Fibroblast of skin of right biceps (primary cell): ENCODE measurements at places on chromosomes 6 and 20.

GRCh38 chr6:79801362-79801761, 146.0 kb downstream of the ELOVL4 start:
- DNase-seq: no peak

DNA sequence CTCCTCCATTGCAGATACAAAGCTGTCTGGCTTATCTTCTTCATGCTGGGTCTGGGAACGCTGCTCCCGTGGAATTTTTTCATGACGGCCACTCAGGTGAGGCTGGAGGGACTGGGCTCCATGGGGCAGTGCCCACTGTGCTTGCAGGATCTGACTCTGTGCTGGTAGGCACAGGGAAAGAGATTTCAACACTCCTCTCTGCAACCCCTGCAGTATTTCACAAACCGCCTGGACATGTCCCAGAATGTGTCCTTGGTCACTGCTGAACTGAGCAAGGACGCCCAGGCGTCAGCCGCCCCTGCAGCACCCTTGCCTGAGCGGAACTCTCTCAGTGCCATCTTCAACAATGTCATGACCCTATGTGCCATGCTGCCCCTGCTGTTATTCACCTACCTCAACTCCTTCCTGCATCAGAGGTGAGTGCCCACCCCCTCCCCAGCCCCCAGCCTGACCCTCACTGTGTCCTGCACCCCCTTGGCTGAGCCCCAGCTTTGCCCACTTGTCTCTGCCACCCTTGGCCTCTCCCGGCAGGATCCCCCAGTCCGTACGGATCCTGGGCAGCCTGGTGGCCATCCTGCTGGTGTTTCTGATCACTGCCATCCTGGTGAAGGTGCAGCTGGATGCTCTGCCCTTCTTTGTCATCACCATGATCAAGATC, 6.1 kb downstream of the SLC29A1 start:
- DNase-seq: no peak

- DNase-seq: peak; percentile 57
Observed at GRCh38 chr6:24583463-24584381, 62.3 kb downstream of the KIAA0319 start.

- DNase-seq: peak; percentile 51
Observed at GRCh38 chr20:43749734-43750294, 23.0 kb upstream of the GTSF1L start.

DNA sequence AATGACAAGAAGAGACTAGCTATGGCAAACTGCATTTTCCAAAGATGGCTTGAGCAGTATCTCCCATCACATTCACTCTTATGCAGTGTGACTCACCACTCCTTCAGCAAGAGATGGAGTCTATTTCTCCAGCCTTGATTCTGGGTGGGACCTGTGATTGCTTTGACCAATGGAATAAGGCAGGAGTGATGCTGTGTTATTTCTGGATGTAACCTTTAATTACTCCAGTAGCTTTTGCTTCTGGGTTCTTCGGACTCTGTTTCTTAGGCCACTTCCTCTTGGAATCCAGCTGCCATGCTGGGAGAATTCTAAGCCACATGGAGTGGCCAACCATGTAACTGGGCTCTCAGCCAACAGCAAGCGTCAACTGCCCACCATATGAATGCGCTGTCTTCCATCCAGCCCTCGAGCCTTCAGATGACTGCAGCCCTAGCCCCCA, 50.7 kb downstream of the TGM2 start:
- peak; percentile 58 for DNase-seq

DNA sequence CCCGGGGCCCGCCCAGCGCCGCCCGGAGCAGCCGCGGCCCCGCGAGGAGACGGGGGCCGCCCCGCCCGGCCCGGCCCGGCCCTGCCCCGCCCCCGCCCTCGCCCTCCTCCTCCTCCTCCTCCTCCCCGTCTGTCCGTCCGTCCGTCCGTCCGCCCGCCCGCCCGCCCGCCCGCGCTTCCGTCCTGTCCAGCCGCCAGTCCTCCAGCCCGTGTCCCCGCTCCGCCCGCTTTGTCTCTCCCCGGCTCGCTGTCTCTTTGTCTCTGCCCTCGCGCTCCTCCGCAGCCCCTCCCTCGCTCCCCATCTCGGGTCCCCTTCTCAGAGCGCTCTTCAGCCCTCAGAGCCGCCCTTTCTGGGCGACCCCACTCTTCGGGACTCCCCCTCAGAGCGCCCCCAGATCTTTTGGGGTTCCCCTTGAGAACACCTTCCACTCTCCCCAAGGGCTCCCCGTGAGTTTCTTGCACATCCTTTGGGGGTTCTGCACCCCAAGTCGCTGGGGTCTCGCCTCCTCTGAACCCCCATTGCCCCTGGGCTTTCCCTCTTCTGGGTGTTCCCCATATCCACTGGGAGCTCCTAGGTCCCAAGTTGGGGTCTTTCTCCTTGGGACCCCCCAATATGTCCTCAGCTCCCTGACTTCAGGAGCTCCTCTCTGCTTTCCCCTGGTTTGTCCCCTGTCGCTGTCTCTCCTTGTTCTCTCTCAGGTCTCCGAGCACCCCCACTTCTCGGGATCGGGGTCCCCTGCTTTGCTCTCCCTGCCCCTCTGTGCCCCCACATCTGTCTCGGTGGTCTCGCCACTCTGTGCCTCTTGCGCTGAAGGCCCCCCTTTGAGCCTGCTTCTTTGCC, 79.5 kb upstream of the MYL9 start:
- peak; percentile 54 for DNase-seq

DNA sequence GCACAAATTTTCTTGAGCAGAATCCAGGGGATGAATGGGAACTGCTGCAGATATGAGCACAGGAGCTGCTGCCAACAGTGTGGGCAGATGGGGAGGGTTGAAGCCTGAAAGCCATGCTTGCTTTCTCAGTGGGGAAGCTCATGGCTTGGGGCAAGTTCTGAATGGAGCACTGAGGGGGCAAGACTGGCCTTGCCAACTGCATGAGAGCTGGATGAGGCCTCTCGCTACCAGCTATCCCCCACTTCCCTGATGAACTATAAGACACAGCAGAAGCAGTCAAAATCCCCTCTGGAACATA, 28.3 kb downstream of the TREM1 start:
- DNase-seq: no peak

DNA sequence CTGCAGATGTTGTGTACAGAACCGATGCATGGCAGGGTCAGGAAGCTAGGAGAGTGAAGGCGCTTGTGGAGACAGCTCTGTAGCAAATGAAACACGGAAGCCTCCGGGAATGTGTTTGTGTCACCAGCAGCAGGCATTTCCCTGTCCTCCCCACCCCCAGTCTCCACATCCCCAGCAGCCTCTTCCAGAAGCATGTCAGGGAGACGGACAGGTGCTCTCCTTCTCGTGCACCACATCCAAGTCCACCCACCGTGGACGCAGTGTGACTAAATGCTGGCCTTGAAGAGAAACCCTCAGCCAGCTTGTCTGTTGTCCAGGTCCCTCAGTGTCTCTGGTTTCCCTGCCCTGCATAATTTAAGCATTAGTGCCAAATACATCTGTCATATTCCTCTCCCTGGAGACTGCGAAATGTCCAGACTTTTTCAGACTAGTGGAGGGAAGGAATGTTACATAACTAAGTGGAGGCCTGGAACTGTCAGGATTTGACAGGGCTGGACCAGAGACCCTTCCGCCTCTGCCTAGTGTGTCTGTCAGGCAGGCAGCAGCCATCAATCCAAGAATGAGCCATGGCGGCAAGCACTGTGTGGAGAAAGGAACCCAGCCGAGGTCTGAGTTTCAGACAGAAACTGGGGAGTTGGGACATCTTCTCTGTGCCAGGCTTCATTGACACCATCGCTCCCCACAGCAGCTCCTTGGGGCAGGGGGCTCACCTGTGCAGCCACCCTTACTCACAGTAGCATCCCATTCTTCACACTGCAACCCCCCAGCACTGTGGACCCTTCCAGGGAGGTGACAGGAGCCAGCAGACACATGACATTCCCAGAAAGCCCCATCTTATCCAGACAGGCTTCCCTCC, 26.6 kb upstream of the PI16 start:
- peak; percentile 59 for DNase-seq

GRCh38 chr6:20208687-20209378, 3.4 kb downstream of the MBOAT1 start:
- DNase-seq: no peak

DNA sequence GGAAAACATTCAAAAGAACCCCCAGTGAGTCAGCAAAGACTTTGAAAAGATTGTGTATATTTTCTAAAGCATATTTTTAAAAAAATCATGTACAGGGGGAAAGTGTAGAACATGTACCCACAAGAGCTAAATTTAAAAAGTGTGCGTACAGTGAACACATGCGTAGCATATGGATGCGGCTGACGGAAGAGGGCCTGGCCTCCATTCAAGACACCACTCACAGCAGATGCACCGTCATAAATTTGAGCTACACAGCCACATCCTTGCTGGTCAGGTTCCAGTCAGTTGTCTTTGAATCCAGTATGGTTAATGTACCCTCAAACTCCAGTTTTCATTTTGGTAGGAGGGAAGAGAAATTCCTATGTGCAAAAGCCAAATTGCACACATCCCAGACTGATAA, 54.3 kb upstream of the SPACA1 start:
- no peak for DNase-seq

DNA sequence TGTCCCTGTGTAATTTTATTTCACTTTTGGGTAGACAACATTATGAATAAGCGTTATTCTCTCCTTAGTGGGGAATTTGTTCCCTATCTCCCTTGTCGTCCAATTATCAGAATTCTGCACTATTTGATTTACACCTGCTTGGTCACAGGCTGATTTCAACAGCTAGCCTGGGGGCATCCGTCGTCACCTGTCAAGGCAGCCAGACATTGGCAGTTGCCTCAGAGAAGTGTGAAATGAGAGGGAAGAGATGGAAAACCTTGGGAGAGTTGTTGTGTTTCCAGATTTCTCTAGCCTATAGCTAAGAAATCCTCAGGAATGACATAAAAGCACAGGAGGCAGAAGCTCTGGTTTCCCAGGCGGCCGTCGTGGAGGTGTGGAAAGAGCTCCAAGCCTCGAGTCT, 891 bp upstream of the GHRH start:
- DNase-seq: no peak

GRCh38 chr6:33632558-33633039, 11.5 kb downstream of the ITPR3 start:
- DNase-seq: peak; percentile 33

DNA sequence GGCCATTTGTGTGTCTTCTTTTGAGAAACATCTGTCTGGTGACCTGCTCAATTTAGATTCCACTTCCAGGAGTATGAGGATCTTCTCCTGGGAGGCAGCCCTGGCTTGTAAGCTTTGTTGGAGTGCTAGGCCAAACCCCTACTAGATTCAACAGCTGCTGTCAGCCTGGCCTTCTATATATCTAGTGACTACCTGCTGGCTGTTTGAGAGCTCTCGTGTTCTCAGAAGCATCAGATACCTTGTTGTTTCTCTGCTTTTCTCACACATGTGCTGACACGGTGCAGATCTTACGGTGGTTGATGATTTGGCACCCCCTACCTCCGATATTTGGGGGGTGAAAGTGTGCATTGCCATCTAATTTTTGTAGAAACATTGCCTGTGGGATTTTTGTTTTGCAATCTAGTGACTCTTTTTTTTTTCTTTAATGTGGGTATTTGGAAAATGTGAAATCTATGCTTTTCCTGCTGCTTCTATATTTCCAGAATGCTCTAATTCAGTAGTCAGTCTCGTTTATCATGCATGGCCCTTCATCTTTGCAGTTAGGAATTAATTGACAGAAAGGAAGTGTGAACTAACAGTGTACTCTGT, 4.7 kb downstream of the CCN2 start:
- DNase-seq: peak; percentile 71

GRCh38 chr6:168915855-168916254, 337.8 kb downstream of the THBS2 start:
- DNase-seq: no peak

DNA sequence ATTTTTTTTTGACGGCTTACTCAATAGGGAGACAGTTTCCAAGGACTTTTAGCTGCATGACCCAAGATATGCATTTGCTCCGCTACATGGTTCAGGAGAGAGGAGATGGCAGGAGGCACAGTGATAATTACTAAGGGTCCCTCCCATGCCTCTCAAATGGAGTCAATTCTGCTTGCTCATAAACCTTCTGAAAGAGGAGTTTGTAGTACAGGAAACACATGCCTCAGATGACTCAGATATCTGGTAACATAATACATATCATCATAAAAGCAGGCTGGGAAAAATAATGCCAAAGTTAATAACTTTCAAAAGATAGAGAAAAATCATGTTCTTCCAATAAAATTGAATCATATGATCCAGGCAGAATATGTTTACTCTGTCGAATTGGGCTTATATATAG, 97.6 kb upstream of the DEFB112 start:
- no peak for DNase-seq

- peak; percentile 89 for DNase-seq
Observed at GRCh38 chr20:43755390-43755789, 28.6 kb upstream of the GTSF1L start.

DNA sequence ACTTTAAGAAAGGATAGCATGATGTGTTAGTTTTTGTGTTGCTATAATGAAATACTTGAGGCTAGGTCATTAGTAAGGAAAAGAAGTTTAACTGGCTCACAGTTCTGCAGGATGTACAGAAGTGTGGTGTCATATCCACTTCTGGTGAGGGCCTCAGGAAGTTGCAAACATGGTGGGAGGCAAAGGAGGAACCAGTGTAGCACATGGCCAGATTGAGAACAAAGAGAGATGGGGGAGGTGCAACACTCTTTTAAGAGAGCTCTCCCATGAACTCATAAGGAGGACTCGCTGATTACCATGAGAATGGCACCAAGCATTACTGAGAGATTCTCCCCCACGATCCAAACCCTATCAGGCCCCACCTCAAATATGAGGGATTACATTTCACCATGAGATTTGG, 265.4 kb downstream of the RIMS1 start:
- no peak for DNase-seq

DNA sequence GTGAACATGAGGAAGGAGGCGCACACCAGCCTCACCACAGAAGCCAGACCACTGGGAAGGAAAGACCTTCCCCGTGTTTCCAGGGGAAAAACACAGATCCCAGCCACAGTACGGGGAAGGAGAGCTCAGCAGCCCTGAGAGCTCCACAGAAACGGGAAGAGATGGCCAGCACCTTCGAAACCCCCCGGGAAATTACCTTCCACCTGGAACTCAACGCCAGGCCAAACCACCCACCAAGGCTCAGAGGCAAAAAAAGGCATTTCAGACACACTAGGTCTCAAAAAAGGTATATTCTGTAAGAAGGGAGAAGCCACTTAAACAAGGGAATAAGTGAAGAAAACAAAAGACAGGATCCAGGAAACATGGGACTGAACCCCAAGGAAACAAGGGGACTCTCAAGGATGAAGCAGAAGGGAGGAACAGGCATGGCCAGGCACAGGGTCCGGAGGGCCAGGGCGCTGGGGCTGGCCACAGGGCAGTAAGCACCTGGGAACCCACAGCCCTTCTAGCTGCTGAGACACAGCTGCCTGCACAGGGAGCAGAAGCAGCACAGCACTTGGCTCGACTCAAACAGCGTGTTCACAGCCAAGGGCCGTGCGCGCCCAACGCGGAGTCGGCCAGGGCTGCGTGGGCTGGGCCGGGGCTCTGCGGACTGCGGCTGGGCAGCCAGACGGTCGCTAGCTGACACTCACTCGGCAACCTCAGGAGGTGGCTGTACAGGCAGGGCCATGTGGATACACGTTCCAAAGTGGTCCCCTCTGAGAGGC, 44.6 kb downstream of the TAF4 start:
- no peak for DNase-seq

DNA sequence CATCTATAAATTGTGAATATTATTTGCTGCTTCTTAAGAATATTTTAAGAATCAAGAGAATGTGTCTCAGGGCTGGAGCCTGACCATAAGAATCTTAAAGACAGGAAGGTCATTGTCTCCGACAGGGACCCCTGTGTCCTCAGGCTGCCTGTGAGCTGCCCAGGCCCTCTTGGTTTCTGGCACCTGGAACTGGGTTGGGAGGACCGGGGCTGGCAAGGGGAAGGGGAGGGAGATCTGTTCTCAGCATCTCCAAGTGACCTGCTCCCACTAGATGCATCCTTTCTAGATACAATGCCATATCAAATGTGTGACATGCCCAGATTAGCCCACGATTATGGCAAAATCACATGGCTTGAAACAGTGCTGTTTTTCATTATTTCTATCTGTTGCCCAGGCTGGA, 110.5 kb downstream of the SCML4 start:
- no peak for DNase-seq
